Caco-2 (cell line): ENCODE measurements at places on chromosomes 16 and 17.

- no peak overlapping the region for H3K27ac ChIP-seq
- no peaks in the 10 kb centered on the region for H3K36me3 ChIP-seq
- no peak overlapping the region for H3K4me3 ChIP-seq
- H3K27me3 ChIP-seq: no peaks in the 10 kb centered on the region
- H3K4me1 ChIP-seq: no peaks in the 10 kb centered on the region
Measured at GRCh38 chr16:27792486-27793248, 242.7 kb downstream of the KATNIP start.

GRCh38 chr17:50459756-50460155 is 8.9 kb downstream of the CHAD start:
- H3K27ac ChIP-seq: peak overlapping the region; percentile 26
- H3K4me1 ChIP-seq: peaks cover 16% of the 10 kb centered on the region
- no peak overlapping the region for H3K4me3 ChIP-seq
- H3K27me3 ChIP-seq: no peaks in the 10 kb centered on the region
- no peak for DNase-seq

DNA sequence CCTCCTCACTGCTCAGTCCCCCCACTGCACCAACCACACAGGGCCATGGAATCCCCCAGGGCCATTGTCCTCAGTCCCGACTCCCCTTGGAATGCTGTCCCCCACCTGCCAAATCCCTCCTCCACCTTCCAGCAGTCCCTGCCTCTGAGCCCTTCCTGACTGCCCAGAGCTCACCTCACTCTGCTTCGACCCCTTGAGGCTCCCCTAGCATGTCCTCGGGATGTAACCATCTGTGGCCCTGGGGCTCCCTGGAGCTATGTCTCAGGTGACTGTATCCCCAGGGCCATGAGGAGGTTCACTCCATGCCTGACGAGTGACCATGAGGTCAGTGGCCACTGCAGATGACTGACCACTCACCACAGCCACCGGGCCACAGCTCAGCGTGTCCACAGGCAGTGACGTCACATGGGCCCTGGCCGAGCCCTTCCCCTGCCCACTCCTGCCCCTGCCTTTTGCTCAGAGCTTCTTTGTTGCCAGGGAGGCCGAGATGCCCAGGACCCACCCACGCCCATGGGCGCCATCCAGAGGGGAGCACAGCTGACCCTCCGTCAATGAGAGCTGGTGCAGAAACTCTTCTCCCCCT is 7.7 kb upstream of the PIEZO1 start:
- H3K4me1 ChIP-seq: peaks cover 8% of the 10 kb centered on the region
- H3K4me3 ChIP-seq: no peak overlapping the region
- no peaks in the 10 kb centered on the region for H3K27me3 ChIP-seq
- H3K36me3 ChIP-seq: no peaks in the 10 kb centered on the region

GRCh38 chr17:44672479-44673093 is 16.3 kb downstream of the MEIOC start:
- no peaks in the 10 kb centered on the region for H3K4me1 ChIP-seq
- H3K36me3 ChIP-seq: no peaks in the 10 kb centered on the region
- no peaks in the 10 kb centered on the region for H3K27me3 ChIP-seq
- no peak overlapping the region for H3K27ac ChIP-seq

DNA sequence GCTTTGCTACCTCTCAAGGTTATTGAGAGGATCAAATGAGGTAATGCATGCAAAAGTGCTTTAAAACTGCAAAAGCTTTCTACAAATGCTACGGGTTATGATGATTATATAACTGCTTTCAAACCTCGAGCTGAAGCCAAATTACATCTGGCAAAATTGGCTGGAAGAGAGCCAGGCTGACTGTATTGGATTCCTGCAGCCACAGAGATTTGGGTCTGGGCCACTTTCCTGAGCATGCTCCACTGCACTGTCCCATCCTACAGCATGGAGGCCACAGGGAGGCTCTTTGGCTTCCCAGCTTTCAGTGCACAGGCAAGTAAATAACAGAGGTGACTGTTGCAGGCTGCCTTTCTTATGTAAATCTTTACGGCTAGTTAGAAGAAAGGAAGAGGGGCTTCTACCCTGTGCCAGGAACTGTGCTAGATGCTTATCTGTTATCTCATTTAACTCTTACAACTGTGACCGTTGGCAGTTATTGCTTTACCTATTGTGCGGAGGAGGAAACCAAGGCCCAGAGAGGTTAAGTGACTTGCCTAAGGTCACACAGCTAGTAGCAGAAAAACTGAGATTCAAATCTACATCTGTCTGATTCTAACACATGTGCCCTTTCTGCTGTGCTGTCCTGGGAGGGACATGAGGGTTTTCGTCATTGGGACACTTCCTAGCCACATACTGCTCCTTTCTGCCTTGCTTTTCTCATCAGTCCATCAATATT is 121.8 kb downstream of the SPACA3 start:
- H3K36me3 ChIP-seq: no peaks in the 10 kb centered on the region
- no peak overlapping the region for H3K4me3 ChIP-seq
- DNase-seq: no peak
- H3K27me3 ChIP-seq: peaks cover 1% of the 10 kb centered on the region
- H3K4me1 ChIP-seq: no peaks in the 10 kb centered on the region
- no peak overlapping the region for H3K27ac ChIP-seq

DNA sequence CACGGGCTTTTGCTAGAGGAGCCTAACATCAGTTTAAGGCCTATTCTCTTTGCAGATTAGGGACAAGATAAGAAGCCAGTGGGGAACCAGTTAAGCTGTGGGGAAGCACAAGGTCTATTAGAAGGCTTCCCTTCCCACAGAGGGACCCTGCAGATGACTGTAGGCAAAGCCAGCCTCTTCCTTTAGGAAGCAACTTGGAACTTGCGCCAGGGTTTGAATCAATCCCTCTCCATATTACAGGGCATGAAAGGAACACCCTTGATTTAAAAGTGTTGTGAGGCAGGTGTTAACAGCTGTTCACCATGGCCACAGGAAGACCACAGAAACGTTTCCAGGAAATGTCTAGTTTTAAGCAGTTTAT is 77.3 kb downstream of the RPTOR start:
- H3K27me3 ChIP-seq: no peaks in the 10 kb centered on the region
- no peak overlapping the region for H3K4me3 ChIP-seq
- peak overlapping the region; percentile 55 for H3K27ac ChIP-seq
- no peak for DNase-seq
- H3K4me1 ChIP-seq: peaks cover 41% of the 10 kb centered on the region

GRCh38 chr17:16438557-16439302 is 23.4 kb downstream of the TRPV2 start:
- H3K27me3 ChIP-seq: no peaks in the 10 kb centered on the region
- DNase-seq: peak; percentile 99
- H3K4me1 ChIP-seq: peaks cover 38% of the 10 kb centered on the region

DNA sequence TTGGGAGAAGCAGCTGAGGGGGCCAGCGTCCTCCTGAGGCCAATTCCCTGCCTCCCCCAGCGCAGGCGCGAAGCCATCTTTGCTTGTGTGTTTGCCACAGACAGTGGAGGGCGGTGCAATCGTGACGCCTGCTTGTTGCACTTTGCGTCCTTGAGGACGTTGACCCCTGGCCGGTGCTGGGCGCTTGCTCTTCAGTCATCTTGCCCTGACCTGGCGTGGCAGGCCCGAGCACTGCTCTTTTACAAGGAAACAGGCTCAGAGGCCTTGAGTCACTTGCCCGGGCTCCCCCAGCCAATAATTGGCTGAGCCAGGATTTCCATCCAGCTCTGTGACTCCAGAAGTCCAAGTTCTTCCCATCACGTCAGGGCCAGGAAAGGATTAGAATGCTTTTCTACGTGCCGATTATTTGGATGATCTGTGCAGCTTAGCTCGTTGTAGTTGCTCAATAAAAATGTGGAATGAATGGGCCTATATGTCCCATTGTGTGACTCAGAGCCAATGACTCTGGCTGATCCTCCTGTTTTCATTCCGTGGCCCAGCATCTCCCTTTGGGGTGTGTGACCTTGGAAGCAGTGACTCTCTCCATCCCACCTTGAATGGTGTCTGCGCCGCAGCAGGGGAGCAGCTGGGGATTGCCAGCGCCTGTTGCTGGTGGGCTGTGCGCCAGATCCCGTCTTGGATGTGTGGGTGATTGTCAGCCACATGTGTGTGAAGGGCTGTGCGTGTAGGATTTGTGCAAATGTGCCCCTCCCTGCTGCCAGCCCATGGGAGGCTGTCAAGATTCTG is 214.1 kb downstream of the SEC14L1 start:
- H3K4me3 ChIP-seq: no peak overlapping the region
- no peak overlapping the region for H3K27ac ChIP-seq
- DNase-seq: no peak
- no peaks in the 10 kb centered on the region for H3K4me1 ChIP-seq
- no peaks in the 10 kb centered on the region for H3K27me3 ChIP-seq

DNA sequence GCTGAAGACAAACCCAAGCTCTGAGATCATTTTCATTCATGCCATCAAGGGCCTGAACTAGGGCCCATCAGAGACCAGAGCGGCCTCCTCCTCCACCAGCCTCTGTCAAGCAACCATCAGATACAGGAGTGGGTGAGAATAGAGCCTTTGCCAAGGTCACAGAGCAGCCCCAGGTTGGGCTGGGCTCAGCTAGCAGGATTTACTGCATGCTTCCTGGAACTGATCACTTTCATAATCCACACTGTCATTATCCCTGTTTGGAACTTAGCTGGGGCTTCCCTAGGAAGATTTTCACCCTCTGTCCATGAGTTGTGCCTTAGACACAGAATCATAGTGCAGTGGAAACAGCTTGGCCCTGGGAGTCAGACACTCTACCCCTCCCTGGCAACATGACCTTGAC is 5.1 kb downstream of the MT4 start:
- H3K36me3 ChIP-seq: no peaks in the 10 kb centered on the region
- H3K4me1 ChIP-seq: no peaks in the 10 kb centered on the region
- DNase-seq: no peak

DNA sequence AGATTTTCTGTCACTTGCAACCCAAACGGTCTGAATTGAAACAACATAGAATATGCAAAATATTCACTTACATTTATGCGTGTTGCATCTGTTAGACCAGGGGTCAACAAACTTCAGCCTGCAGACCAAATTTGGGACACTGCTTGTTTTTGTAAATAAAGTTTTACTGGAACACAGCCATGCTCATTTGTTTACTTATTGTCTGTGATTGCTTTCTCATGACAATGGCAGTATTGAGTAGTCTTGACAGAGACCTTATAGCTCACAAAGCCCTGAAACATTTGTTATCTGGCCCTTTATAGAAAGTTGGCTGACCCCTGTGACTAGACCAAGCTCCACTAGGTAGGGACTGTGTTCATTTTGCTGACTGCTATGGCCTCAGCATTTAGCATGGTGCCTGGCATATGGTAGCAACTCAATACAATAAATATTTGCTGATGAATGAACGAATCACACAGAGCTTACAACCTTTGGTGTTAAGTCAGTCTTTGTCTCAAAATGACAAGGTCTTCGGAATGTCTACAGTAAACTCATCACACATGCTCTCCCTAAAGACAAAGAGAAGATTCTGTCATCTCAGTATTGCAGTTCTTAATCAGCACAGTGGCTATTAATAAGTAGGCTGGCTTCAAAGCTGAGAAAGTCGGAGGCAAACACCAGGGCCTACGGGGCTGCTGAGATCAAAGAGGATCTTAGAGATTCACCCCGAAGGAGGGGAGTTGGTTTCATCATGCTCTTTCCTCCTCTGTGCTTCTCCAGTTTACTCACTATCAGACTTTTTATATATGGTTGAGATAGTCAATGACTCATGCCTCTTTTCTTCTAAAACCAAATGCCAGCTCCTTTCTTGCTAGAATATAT is 95.2 kb upstream of the AXIN2 start:
- H3K36me3 ChIP-seq: no peaks in the 10 kb centered on the region
- H3K4me1 ChIP-seq: peaks cover 39% of the 10 kb centered on the region
- peak; percentile 69 for DNase-seq
- no peak overlapping the region for H3K4me3 ChIP-seq
- H3K27ac ChIP-seq: peak overlapping the region; percentile 53
